Urinary bladder (tissue), 4 donors: ENCODE measurements at places on chromosomes 16 and 17. TPM values are rescaled to one million over a fixed set of nuclear protein-coding genes. Genes with fewer than 3 reads are reported as not detected.

The SLFN14 gene
- 0.48 TPM for total RNA-seq

The ST6GALNAC2 gene
- total RNA-seq: 10.3 TPM

The SLC12A3 gene
- 0.16 TPM for total RNA-seq

The FA2H gene
- total RNA-seq: 0.26 TPM
